ENCODE measurements at places on chromosomes 3 and 15.

- DNase-seq: peak; percentile 25
Observed at GRCh38 chr3:190514413-190515153, 698 bp downstream of the IL1RAP start.

DNA sequence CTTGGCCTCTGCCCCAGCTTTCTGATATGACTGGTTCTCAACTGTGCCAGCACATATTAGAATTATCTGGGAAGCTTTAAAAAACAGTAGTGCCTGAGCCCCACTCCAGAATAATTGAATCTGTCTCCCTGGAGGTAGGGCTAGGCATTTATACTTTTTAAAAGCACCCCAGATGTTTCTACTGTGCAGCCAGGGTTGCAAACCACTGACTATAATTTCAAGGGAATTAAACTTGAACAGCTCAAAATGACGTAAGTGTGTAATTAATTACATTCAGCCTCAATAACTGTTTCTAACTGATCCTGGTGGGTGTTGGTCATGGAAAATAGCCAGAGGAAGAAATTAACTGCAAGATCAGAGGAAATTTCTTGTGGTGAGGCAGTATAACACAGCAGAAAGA, 4.4 kb upstream of the IRAK2 start:
- DNase-seq: no peak

GRCh38 chr3:55884491-55885285, 397.6 kb upstream of the WNT5A start:
- DNase-seq: no peak

- no peak for DNase-seq
Observed at GRCh38 chr3:127480196-127480954, 110.2 kb downstream of the TPRA1 start.

GRCh38 chr3:39275052-39275451, 4.8 kb downstream of the CX3CR1 start:
- no peak for DNase-seq

DNA sequence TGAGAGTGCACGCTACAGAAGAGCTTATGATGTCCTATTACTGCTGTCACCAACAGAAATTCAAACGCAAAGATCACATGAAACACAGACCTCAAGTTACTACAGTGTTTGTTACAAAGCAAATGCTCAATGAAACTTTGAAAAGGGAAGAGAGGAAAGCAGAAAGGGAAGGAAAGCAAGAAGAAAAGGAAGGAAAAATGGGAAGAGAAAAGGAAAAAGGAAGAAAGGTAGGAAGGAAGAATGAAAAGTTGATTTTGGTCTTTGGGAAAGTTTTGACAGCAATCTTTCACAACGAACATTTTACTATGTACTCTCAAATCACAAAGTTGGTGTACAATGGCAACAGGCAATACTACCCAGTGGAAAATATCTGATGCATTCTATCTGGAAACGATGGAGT, 514.8 kb downstream of the MAGI1 start:
- no peak for DNase-seq

DNA sequence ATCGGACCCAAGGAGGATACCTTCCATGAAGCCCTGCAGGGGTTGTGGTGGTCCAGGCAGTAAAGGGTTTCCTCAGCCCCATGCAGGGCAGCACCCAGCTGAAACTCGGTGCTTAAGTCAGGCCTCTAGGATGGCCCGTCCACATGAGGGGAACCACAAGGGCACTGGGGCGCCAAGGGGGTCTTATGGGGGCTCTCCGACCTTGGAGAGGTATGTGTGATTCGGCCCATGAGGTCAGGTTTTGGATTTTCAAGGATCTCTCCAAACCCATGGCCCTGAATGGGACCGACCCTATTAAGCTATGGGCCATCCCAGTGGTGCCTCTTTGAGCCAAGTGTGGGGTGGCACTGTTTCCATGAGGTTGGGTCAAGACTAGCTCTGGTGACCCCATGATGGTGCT, 233.3 kb downstream of the SNRPN start:
- no peak for DNase-seq

- DNase-seq: no peak
Observed at GRCh38 chr3:122982216-122983185, 45.1 kb downstream of the SEMA5B start.

DNA sequence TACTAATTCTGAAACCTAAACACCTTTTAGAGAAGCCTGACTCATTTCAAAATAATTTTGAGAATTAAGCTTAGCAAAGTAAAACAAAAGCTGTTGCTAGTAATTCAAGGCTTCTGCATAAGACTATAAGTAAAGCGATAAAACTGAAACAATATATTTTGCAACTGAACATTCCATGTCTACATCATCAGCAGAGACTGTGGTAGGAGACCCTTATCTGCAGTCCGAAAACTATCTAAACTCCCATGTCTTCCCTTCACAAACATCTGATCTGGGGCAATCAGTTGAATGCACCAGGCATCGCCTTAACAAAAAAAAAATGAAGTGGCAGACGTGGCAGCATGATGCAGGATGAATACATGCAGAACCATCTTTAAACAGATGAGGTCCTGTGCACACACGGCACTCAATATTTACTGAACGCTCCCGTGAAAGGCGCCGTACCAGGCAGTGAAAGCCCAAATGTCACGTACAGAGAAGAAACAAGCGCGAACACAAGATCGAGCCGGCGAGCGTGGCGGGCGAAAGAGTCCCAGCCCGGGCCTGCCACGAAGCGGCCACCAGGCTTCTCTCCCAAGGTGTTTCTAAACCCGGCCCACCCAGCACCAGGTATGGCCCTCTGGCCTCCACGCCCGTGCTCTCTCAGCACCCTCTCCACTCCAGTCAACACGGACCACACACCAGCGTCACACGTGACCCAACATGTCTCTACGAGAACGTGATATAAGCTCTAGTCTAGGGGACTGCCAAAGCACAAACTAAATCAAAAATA, 63.0 kb downstream of the CHSY1 start:
- DNase-seq: no peak

- DNase-seq: peak; percentile 37
Observed at GRCh38 chr3:9912294-9912935, 4.5 kb upstream of the IL17RC start.

GRCh38 chr3:192068464-192069254, 607.7 kb downstream of the PYDC2 start:
- DNase-seq: no peak

DNA sequence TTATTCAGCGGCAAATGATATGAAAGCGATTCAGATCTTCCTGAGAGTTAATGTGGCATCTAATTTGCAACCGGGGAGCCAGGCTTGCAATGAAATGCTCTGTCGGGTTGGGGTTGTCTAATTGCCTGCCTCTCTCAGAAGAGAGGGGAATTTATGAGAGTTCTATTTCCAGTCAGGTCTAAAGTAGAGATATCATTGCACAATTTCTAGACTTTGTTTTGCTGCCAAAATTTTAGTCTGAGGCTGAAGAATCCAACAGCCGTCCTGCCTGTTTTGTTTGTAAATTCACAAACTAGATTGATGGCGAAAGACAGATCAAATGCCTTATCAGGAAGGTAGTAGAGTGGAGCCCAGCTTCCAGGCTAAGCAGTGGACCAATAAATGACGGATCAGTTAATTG, 610 bp downstream of the LIPC start:
- no peak for DNase-seq

- no peak for DNase-seq
Observed at GRCh38 chr3:10496121-10496863, 9.1 kb downstream of the ATP2B2 start.

DNA sequence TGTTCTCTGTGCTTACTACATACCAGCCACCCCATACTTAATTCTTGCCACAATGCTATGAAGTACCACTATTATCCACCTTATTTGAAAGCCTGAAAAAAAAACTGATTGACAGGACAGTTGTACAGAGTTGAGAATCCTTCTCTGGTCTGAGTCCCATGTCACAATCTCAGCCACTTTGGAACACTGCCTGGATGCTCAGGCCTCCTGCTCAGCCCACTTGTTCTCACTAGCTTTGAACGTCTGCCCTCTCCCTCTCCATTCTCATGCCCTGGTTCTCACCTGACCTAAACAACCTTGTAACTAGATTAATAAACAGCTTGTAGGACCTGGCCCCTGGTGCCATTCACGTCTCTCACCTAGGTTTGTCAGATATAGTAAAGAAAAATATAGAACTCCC, 53.9 kb downstream of the TRIM69 start:
- DNase-seq: no peak

GRCh38 chr15:100200287-100200880, 141.4 kb downstream of the ADAMTS17 start:
- no peak for DNase-seq

GRCh38 chr3:104102386-104102785, 1264.3 kb upstream of the ALCAM start:
- DNase-seq: no peak

DNA sequence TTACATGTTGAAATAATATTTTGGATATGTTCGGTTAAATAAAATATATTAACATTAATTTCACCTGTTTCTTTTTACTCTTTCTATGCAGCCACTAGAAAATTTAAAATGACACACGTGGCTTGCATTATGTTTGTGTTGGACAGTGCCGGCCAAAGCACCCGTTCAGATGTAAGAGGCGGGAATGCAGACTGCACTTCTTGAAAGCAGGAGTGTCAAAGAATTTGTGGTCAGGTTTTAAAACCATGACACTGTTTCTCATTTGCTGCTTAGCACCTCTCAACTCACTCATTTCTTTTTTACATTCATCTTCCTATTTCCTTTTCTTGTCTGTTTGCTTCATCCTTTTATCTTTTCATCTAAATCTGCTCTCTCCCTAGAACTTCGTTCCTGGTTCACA, 35.3 kb upstream of the MINAR1 start:
- no peak for DNase-seq

DNA sequence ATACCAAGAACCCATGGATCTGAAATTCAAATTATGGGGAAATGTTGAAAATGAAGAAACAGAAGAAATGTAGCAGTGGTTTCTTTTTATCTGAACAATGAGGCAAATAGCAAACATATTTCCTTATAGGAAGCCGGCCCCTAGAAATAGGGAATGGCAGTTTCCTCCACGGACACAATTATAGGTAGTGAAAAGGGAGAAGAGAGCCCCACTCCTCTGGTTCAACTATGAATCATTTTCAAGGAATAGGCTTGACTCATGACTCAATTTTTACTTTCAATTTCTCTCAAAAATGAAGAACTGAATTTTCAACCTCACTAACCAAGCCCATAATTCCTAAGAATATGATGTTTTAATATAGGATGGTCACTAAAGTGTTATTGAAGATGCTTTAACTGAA, 243.1 kb downstream of the MECOM start:
- no peak for DNase-seq

DNA sequence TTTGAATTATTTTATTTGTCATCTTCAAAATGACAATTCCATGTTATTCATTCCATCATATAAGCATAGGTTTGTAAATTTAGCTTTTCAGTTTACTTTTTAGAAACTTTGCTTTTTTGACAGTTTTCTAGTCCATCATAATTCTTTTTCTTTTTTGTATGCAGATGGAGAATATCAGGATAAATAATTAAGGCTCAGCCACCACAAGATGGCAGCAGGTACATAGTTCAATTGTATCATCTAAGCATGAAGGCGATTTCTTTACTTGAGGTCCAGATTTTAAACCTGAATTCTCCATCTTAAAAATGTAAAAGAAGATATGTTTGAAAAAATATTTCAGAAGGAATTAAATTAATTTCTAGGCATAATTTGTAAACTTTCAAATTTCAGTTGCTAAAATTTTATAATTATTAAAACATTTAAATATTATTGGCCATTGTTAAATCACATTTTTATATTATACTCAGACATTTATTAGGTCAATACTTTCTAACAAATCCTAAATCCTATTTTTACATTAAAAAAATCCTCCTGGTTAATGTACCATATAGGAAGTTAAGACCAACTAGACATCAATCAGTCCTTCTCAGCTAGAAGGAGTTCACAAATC, 15.1 kb downstream of the PLSCR5 start:
- DNase-seq: no peak

DNA sequence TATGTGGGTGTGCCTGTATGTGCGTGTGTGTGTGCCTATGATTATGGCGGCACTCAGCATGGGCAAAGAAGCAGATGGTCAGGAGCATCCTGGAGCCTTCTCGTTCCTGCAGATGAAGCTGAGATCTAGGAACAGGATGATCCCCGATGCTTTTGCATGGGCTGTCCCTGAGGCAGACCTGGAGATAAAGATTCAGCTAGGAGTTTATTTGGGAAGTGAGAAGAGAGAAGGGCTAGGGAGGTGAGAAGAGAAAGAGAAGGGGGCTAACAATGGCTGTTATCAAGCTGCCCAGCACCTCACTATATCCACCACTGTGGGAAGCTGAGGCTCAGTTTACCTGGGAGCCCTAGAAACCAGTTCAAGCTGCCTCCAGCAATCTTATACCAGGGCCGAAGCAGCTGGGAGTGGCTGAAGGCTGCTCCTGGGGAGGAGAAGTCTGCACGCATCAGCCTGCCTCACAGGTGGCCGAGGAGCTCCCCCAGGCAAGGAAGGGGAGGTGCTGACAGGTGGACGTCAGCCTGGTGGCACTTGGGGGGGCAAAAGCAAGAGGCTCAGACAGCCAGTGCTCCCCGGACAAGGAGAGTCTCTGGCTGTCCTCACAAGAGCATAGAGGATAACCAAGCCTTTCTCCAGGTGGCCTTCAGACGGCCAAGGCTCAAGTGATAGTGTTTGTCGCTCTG, 94.0 kb upstream of the IQSEC1 start:
- no peak for DNase-seq

GRCh38 chr3:41688595-41689380, 273.1 kb downstream of the ULK4 start:
- DNase-seq: no peak

- DNase-seq: no peak
Observed at GRCh38 chr3:24145981-24146822, 201.1 kb downstream of the NR1D2 start.

GRCh38 chr15:76208084-76208785, 103.0 kb downstream of the ETFA start:
- no peak for DNase-seq

- no peak for DNase-seq
Observed at GRCh38 chr3:14950274-14950673, 2.9 kb downstream of the NR2C2 start.

DNA sequence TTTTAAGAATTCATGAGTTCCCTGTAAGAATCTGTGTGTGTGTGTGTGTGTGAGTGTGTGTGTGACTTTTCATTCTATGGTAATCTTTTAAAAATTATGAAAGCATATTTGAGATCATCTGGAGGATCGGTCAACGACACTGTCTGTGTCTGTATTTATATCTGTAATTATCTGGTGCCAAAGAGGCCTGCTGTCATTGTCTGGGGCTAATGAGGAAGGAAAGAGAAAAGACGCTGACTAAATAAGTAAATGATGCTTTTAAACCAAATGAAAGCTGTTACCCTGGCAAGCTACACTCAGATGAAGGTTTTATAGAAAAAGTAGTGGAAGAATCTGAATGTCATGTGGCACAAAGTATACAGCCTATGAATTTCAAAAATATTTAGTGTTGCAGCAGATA, 439.8 kb downstream of the RBMS3 start:
- no peak for DNase-seq

GRCh38 chr3:152620395-152620794, 214.5 kb upstream of the P2RY1 start:
- no peak for DNase-seq

DNA sequence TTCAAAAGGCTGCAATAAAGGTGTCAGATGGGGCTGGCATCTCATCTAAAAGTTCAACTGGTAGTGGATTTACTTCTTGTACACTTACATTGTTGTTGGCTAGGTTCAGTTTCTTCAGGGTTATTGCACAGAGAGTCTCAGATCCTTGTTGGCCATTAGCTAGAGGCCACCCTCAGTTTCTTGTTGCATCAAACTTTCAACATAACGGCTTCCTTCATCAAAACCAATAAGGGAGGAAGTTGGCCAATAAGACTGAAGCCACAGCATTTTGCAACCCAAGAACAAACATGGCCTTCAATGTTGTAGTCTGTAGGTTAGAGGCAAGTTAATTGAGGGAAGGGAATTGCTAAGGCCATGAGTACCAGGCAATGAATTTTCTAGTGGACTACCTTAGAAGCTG, 218.0 kb downstream of the ZBBX start:
- DNase-seq: no peak

- DNase-seq: no peak
Observed at GRCh38 chr3:18097989-18098388, 327.1 kb downstream of the SATB1 start.
